ENCODE measurements at places on chromosomes 2 and 18.
A peak's percentile ranks its signal among the peaks of the same experiment; 100 is the strongest.

GRCh38 chr2:240836781-240837467 is 16.9 kb upstream of the KIF1A start:
- no peak overlapping the region for H3K4me3 ChIP-seq
- peaks cover 16% of the 10 kb centered on the region for H3K27me3 ChIP-seq
- no peak overlapping the region for H3K27ac ChIP-seq
- H3K36me3 ChIP-seq, result no peaks in the 10 kb centered on the region

DNA sequence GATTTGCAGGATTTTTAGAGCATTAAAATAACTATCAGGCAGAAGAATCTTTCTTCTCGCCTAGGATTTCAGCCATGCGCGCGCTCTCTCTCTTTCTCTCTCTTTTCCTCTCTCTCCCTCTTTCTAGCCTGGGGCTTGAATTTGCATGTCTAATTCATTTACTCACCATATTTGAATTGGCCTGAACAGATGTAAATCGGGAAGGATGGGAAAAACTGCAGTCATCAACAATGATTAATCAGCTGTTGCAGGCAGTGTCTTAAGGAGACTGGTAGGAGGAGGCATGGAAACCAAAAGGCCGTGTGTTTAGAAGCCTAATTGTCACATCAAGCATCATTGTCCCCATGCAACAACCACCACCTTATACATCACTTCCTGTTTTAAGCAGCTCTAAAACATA is 137.0 kb downstream of the MEIS1 start:
- no peaks in the 10 kb centered on the region for H3K27me3 ChIP-seq
- no peak overlapping the region for H3K27ac ChIP-seq

DNA sequence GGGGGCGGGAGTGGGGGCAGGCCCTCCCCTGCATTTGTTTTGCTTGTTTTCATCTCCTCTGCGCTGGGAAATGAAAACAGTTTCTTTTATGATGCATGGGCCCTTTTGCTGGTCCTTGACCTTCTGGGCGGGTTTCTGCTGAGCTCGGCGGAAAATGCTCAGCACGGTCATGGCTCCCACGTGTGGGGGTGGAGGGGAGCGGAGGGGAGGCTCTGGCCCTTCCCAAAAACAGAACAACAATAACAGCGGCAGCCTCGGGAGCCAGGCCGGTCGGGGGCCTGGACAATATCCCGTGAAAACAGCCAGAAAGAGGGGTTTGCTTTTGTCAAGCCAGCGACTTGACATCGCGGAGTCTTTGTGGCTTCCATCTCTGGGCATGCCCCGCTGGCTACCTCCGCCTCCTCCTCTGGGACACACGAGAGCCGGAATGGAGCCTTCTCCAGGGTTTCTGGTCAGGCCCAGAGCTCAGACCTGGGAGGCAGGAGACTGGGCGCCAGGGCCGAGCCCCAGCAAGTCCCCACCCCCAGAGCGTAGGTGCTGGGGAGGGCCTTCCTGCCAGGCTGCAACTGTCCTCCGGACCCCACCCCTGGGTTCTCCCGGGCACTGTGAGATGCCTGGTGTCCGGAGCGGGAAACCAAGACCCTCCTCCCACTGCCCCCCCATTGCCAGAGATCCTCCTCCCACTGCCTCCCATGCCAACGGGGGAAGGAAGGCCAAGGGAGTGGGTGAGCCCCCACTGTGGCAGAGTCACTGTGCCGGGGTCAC is 35.9 kb upstream of the SNED1 start:
- H3K27me3 ChIP-seq, result no peaks in the 10 kb centered on the region
- H3K36me3 ChIP-seq, result no peaks in the 10 kb centered on the region
- DNase-seq, result peak; percentile 53
- peaks cover 14% of the 10 kb centered on the region for H3K4me1 ChIP-seq
- no peak overlapping the region for H3K27ac ChIP-seq
- H3K4me3 ChIP-seq, result no peak overlapping the region

- no peaks in the 10 kb centered on the region for H3K27me3 ChIP-seq
- no peak for DNase-seq
- no peak overlapping the region for H3K27ac ChIP-seq
- H3K4me1 ChIP-seq, result peaks cover 20% of the 10 kb centered on the region
- no peaks in the 10 kb centered on the region for H3K36me3 ChIP-seq
These were observed 75.1 kb downstream of the CPO start for GRCh38 chr2:207014424-207014823.

GRCh38 chr18:13499803-13500202 is 226.6 kb downstream of the FAM210A start:
- peaks cover 7% of the 10 kb centered on the region for H3K27me3 ChIP-seq
- H3K27ac ChIP-seq, result no peak overlapping the region
- no peaks in the 10 kb centered on the region for H3K36me3 ChIP-seq
- no peak for DNase-seq

- no peak overlapping the region for H3K27ac ChIP-seq
- peak; percentile 5 for DNase-seq
- no peaks in the 10 kb centered on the region for H3K4me1 ChIP-seq
- no peaks in the 10 kb centered on the region for H3K36me3 ChIP-seq
These were observed 87.8 kb downstream of the LYPD1 start for GRCh38 chr2:132581991-132582738.

GRCh38 chr2:24508878-24509277 is 17.8 kb downstream of the NCOA1 start:
- H3K4me3 ChIP-seq, result no peak overlapping the region
- peaks cover 16% of the 10 kb centered on the region for H3K4me1 ChIP-seq
- H3K27ac ChIP-seq, result no peak overlapping the region
- DNase-seq, result no peak

DNA sequence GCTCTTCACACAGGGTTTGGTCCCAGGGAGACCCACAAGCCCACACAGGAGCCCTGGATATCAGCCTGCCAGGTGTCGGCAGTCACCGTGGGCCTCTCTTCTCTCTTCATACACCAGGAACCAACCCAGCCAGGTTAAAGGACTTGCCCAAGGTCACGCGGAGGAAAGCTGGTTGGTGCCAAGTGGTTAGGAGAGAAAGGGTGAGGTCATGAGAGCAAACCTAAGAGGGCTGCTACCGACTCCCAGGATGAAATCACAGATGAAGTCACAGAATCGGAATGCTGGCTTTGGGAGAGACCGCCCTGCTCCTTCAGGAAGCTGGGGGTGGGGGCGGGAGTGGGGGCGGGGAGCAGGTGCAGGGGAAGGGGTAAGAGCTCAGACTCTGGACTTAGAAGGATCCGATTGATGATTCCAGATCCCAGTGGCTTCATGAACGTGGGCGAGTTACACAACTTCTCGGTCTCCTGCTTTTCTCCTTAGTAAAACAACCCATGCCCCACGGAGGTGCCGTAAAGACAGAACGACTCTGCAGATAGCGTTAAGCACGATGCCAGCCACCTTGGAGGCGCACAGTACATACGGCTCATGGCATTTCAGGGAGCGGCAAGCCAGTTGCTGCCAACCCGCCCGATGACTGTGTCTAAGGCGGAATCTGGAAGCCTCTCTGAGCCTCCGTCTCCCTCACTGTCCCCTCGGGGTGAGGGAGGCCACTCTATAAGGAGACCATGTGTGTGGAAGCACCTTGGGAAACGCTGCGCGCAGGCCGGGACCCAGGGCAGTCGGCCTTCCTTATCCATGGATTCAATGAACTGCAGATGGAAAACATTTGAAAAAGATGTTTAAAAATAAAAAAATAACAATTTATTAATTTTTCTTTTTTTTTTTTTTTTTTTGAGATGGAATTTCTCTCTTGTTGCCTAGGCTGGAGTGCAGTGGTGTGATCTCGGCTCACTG is 23.0 kb upstream of the TAF1B start:
- no peaks in the 10 kb centered on the region for H3K27me3 ChIP-seq
- peak; percentile 55 for DNase-seq
- no peaks in the 10 kb centered on the region for H3K4me1 ChIP-seq
- H3K4me3 ChIP-seq, result no peak overlapping the region
- no peak overlapping the region for H3K27ac ChIP-seq

DNA sequence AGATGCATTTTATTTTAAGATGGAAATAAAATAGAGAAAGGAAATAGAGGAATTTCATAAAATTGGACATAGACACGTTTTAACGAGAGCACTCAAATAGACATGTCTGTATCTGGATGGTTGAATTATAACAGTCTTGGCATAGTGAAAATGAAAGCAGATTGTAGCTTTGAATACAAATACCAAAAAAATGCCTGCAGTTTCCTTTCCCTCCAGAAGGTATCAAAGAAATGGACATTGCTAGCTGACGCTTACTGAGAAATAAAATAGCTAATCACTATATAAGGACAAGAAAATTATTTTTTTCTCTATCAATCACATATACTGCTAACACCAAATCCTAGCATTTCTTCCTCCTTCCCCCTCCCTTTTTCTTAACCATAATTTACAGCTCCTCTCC is 11.4 kb upstream of the MAPRE2 start:
- peak overlapping the region; percentile 32 for H3K4me3 ChIP-seq
- no peaks in the 10 kb centered on the region for H3K36me3 ChIP-seq
- peak overlapping the region; percentile 72 for H3K27ac ChIP-seq

DNA sequence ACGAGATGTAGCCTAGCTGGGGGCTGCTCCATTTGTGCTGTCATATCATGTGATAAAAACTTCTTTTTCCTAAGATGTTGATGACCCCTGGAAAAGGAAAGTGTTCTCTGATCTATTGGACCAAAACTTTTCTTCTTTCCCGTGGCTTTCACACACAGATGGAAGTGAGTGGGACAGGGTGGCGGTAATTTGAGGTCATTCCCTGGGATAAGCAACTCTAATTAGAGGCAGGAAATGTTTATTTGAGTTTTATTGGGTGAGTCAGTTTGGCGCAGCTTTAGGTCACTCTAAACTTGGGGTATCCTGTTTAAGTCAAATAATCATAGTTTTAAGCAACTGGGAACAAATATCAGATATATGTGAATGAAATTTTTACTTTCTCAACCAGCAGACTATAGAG is 221.0 kb upstream of the EPAS1 start:
- H3K36me3 ChIP-seq, result no peaks in the 10 kb centered on the region
- H3K27me3 ChIP-seq, result no peaks in the 10 kb centered on the region
- H3K4me1 ChIP-seq, result peaks cover 41% of the 10 kb centered on the region
- no peak overlapping the region for H3K4me3 ChIP-seq

- H3K36me3 ChIP-seq, result no peaks in the 10 kb centered on the region
- H3K4me1 ChIP-seq, result no peaks in the 10 kb centered on the region
- H3K4me3 ChIP-seq, result no peak overlapping the region
- H3K27me3 ChIP-seq, result 0 out of 2 replicates have a peak, but pooled peaks cover 4% of the 10 kb centered on the region
- no peak for DNase-seq
These were observed 60.4 kb downstream of the SNTG2 start for GRCh38 chr2:1011006-1011405.

DNA sequence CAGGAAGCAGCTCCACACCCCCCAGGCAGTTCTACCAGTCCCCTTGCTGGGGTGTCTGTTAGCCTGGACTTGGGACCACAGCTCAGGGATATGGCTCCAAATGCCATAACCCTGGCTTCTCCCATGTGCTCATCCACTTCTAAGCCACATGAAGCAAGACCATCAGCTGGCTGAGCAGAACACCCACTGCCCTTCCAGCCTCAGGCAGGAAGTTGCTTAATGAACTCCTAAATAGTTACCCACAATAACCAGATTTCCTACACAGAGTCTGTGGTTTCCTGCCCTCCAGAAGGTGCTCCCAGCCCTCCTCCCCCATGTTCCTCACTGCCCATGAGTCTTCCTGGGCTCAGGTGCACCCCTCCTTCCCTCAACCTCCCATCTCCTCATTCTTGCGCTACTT is 98.3 kb upstream of the EPC2 start:
- H3K4me1 ChIP-seq, result no peaks in the 10 kb centered on the region
- no peaks in the 10 kb centered on the region for H3K36me3 ChIP-seq
- H3K27me3 ChIP-seq, result no peaks in the 10 kb centered on the region
- no peak for DNase-seq

GRCh38 chr2:101740555-101740964 is 43.1 kb downstream of the MAP4K4 start:
- no peak for DNase-seq
- peaks cover 79% of the 10 kb centered on the region for H3K4me1 ChIP-seq
- H3K4me3 ChIP-seq, result no peak overlapping the region
- no peaks in the 10 kb centered on the region for H3K36me3 ChIP-seq

- H3K36me3 ChIP-seq, result no peaks in the 10 kb centered on the region
- H3K27me3 ChIP-seq, result 0 out of 2 replicates have a peak, but pooled peaks cover 4% of the 10 kb centered on the region
- no peak overlapping the region for H3K4me3 ChIP-seq
- H3K4me1 ChIP-seq, result no peaks in the 10 kb centered on the region
These were observed 133.1 kb downstream of the NFATC1 start for GRCh38 chr18:79528846-79529245.

DNA sequence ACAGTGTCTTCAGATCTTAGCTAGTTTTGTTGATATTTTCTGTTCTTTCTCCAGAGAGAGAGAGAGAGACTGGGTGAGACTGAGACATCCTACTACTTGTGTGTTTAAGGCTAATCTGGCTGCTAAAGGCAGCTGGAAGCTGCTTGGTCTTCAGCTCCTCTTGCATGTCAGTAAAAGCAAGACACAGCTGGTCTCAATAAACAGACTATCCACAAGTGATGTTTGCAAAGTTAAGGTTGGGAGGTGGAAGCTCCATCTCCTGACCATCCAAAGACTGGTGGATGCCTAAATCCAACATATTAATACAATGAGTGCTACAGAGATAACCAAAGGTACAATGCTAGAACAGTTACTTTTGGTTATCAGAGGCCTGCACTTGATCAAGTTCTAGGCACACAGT is 17.8 kb downstream of the ERFE start:
- H3K27ac ChIP-seq, result no peak overlapping the region
- H3K4me3 ChIP-seq, result no peak overlapping the region
- H3K27me3 ChIP-seq, result no peaks in the 10 kb centered on the region
- peaks cover 57% of the 10 kb centered on the region for H3K36me3 ChIP-seq
- H3K4me1 ChIP-seq, result peaks cover under 1% of the 10 kb centered on the region

GRCh38 chr18:7737550-7737949 is 170.4 kb downstream of the PTPRM start:
- H3K27ac ChIP-seq, result no peak overlapping the region
- no peak for DNase-seq
- H3K36me3 ChIP-seq, result no peaks in the 10 kb centered on the region

GRCh38 chr2:178830451-178830850 is 23.2 kb upstream of the TTN start:
- no peak for DNase-seq
- H3K27ac ChIP-seq, result no peak overlapping the region
- no peaks in the 10 kb centered on the region for H3K27me3 ChIP-seq
- no peak overlapping the region for H3K4me3 ChIP-seq

DNA sequence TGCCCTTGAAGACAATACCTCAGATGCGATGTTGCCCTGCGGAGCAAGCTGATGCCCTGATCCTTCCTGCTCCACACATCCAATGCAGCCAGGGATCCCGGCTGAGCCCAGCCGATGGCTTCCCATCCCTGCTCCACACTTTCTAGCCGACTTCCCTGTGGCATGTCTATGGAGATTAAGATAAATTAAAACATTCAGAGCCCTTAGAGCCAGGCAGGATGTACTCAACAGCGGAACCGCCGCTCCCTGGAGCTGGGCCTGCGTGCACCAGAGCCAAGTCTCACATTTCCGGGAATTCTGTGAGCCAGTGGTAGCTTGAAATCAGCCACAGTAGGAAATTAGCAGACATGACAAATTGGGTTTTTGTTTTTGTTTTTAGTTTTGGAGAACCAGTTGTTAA is 620.6 kb downstream of the GALR1 start:
- no peak for DNase-seq
- H3K36me3 ChIP-seq, result no peaks in the 10 kb centered on the region
- H3K27me3 ChIP-seq, result no peaks in the 10 kb centered on the region
- no peaks in the 10 kb centered on the region for H3K4me1 ChIP-seq
- no peak overlapping the region for H3K4me3 ChIP-seq
- H3K27ac ChIP-seq, result no peak overlapping the region
